ENCODE measurements at places on chromosomes 1 and 21. TPM values are rescaled to one million over a fixed set of nuclear protein-coding genes. Genes with fewer than 3 reads are reported as not detected.

Gene RGS4
- total RNA-seq = 0.41 TPM

Gene FMO4
- 3.6 TPM for total RNA-seq

Gene ADAM30
- total RNA-seq = not detected

Gene UTS2
- total RNA-seq = not detected

GRCh38 chr21:17636711-17637110 lies 24.0 kb upstream of the BTG3 start:
- no peak for DNase-seq

- no peak for DNase-seq
These were observed 32.1 kb downstream of the SH3BP5L start for GRCh38 chr1:248793592-248793991.

GRCh38 chr1:40310129-40310461 lies 7.0 kb downstream of the COL9A2 start:
- no peak for DNase-seq

DNA sequence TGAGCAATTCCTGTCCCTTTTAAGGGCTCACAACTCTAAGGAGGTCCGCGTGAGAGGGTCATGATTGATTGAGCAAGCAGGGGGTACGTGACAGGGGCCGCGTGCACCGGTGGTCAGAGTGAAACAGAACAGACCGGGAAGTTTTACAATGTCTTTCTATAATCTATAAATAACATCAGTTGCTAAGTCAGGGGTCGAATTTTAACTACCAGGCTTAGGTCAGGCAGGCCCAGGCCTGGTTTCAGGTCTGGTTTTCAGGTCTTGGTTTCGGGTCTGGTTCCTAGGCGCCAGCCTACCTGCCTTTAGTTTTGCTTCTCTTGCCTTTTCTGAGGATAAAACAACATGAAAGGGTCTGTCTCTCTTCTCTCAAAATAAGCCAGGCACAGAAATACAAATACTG lies 476.0 kb upstream of the CAMK1G start:
- DNase-seq = no peak

DNA sequence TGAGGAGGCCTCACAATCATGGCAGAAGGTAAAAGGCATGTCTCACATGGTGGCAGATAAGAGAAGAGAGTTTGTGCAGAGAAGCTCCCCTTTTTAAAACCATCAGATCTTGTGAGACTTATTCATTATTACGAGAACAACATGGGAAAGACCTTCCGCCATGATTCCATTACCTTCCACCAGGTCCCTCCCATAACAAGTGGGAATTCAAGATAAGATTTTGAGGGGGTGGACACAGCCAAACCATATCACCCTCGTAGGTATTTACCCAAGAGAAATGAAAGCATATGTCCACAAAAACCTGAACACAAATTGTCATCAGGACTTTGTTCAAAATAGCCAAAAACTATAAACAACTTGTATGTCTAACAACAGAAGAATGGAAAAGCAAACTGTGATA lies 45.9 kb upstream of the TENT5C start:
- DNase-seq = no peak

DNA sequence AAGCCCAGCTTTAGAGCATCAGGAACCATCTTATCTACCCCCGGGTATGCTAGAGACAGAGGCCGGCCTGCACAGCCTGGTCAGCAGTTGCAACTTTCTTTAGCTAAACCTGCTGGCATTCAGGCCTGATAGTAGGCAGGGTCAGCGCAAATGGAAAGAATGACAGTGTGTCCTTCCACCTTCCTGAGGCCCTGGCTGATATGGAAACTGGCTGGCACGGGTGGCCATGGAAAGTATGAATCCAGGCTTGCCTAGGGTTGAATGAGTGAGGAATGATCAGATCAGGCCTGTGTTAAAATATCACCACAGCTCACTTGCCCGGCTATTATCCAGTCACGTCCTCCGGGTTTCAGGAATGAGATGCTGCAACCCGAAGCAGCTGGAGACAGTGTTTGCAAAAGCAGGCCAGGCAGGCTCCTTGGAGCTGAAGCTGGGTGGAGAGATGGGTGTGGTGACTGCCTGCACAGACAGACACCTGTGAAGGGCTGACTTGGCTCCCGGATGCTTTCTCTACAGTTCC lies 34.7 kb downstream of the RCAN1 start:
- DNase-seq = no peak

DNA sequence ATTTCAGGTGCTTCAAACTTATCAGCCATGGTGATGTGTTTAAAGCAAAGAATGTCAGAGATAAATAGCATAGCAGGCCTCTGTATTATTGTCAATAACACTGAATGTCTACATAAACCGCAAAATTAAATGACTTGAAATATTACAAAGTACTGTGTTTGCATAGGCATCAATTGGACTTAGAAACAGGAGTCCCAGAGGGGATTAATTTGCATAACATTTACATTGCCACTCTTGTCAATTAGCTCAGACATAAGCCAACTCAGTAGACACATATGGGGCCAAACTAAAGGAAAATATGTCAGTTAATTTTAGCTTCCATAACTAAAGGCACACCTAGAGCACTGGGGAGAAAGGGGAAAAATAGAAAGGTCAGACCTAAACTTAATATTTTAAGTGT lies 814.5 kb upstream of the NEGR1 start:
- DNase-seq = no peak

- DNase-seq = no peak
These were observed 107.5 kb downstream of the RGL1 start for GRCh38 chr1:183912265-183912886.

- no peak for DNase-seq
These were observed 54.8 kb upstream of the DUSP10 start for GRCh38 chr1:221796700-221797099.

- DNase-seq = no peak
These were observed 22.0 kb upstream of the BATF3 start for GRCh38 chr1:212721388-212722247.

- no peak for DNase-seq
These were observed 39.7 kb downstream of the RNASEL start for GRCh38 chr1:182549346-182549745.

DNA sequence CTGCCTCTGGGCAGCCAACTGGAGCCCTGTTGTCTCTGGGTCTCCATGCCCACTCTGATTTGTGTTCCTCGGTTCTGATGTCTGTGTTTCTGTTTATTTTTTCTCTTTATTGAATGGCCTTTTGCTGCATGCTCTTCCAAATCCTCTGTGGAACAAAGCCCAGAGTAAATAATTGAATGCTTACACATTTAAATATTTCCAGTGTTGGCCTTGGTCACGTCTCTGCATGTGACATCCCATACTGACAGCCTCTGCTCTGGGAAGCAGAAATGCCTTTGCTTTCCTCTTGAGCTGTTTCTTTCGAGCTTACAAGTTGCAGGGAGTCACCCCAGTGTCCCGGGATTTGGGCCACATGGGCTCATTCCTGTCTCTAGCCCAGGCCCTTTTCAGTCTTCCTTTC lies 267.9 kb downstream of the PTPRU start:
- no peak for DNase-seq

Data from WTC11 (cell line).